ENCODE measurements at places on chromosomes 1 and 21.
A peak's percentile ranks its signal among the peaks of the same experiment; 100 is the strongest.

- DNase-seq = peak; percentile 55
Observed at GRCh38 chr1:6347641-6348487, 45.7 kb downstream of the ACOT7 start.

- no peak for DNase-seq
Observed at GRCh38 chr1:212976586-212976985, 26.2 kb downstream of the VASH2 start.

DNA sequence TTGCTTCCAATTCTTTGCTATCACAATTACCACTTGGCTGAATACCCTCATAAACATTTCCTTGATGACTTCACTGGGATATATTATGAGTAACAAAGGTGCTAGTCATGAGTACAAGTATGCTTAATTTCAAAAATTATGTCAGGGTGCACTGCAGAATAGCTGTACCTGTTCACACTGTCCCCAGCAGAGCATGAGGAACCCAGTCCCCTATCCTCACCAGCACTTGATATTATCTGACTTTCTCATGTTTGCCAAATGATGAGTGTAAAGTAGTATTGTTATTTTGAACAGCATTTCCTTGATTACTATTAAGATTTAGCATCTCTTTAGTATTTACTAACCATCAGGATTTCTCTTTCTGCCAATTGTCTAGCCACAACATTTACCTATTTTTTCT lies 33.5 kb upstream of the TNFSF4 start:
- no peak for DNase-seq

DNA sequence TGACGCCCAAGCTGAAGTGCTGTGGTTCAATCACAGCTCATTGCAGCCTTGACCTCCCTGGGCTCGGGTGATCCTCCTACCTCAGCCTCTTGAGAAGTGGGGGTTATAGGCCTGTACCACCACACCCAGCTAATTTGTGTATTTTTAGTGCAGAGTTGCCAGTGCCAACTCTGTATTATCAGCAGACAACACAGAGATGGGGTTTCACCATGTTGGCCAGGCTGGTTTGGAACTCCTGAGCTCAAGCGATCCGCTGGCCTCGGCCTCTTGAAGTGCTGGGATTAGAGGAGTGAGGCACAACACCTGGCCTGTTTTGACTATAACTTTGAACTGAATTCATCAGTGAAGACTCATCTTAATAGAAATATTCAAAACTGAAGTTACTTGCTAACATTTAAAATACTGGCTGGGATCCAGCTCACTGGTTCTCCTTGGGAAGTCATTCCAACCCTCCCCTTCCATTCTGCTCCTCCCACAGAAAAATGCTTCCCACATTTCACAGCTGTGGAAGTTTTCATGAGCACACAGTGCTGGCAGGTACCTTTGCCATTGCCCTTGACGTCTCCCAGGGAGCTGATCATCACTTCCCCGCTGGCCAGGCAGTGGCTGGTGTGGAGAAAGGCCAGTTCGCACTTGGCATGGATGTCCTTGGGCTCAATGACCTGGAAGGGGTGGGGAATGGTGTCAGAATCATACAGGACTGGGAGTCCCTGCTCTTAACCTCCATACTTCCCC lies 4.7 kb downstream of the SELENBP1 start:
- DNase-seq = no peak

- no peak for DNase-seq
Observed at GRCh38 chr1:154711416-154711815, 103.4 kb upstream of the ADAR start.

- no peak for DNase-seq
Observed at GRCh38 chr1:237556911-237557310, 333.8 kb downstream of the ZP4 start.

- DNase-seq = no peak
Observed at GRCh38 chr21:17461014-17461413, 51.8 kb upstream of the CXADR start.

GRCh38 chr1:117359561-117360289 lies 7.5 kb upstream of the MAN1A2 start:
- DNase-seq = no peak

DNA sequence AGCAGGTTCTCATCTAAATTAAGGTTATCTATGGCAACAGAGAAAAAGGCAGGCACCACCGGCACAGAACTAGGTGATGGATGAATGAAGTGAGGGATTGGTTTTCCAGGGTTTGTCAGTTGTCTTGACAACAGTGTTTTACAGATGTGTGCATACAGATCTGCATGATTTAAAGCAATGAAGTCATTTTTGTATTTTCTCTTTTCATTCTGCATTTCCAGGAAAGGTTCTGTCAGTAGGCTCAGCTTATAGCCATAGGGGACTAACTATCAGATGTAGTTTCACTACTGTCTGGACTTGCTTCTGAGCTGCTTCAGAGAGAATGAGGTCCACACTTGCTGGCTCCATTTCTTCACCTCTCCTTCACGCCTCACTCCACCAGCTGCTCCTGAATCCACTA lies 98.2 kb upstream of the LMO4 start:
- DNase-seq = no peak

- DNase-seq = no peak
Observed at GRCh38 chr1:23357138-23357908, 12.3 kb downstream of the ZNF436 start.
